NCI-H2227 treated with DMSO at 0.1 percent for 48 hours (cell line): ENCODE measurements at places on chromosomes 5 and 9.

DNA sequence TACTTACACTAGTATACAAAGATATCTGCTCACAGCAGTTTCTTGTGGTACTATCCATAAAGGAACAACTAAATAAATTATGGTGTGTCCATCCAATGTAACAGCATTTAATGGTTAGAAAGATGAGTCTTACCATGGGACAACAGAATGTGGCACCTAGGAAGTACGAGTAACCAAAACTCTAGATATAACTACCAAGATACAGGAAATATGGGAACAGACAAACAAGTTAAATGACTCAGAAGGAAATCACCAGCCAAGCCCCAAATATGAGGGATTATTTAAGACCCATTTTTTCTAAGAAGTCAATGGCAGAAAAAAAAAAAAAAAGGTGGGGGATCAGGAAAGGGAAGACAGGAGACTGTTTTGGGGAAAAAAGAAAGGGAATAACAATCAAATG, 294.8 kb downstream of the PRELID2 start:
- no peak for DNase-seq

DNA sequence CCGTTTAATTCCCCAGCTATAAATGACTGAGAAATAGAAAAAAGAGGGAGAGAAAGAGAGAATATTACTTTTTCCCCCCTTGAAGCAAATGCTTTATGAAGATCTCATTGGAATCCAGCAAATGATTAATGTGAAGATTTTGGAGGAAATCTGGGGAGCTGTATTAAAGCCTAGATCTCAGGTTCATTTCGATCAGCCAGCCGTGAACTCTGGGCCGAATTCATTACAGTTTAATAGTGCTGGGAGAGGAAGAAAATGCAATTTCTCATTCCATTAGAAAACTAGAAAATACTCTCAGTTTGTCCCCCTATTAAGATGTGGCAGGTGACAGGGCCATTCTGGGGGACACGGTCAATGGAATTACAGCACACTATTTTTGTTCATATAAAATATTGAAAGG, 4.8 kb downstream of the OTP start:
- DNase-seq: no peak

GRCh38 chr9:571066-571465, 270.4 kb upstream of the DMRT1 start:
- no peak for DNase-seq

DNA sequence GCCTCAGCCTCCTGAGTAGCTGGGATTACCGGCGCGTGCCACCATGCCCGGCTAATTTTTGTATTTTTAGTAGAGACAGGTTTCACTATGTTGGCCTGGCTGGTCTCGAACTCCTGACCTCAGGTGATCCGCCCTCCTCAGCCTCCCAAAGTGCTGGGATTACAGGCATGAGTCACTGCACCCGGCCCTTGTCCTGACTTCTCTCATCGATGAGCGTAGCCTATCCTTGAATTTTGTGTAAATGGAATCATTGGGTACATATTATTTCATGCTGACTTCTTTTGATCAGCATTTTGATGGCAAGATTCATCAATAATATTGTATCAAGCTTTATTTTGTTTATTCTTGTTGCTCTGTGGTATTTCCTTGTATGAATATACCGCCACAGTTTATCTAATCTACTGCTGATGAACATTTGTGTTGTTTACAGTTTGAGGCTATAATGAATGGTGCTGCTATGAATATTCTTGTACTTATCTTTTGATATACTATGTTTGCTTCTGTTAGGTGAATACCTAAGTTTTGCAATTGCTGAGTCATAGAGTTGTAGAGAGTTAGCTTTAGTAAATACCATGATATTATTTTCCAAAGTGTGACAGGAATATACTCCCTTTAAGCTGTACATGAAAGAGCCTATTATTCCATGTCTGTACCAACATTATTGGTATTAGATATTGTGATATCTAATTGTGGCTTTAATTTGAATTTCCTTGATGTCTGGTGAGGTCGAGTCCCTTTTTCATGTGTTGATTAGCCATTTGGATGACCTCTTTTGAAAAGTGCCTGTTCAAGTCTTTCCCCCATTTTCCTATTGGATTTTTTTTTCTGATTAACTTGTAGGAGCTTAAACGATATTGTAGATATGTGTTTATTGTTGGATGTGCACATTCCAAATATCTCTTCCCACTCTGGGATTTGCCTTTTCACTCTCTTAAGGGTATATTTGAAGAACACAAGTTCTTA, 107.5 kb downstream of the RGS3 start:
- no peak for DNase-seq

- no peak for DNase-seq
Measured at GRCh38 chr9:93569621-93570174, 6.7 kb upstream of the PHF2 start.

- no peak for DNase-seq
Measured at GRCh38 chr5:39202597-39203274, 16.6 kb downstream of the FYB1 start.

GRCh38 chr5:133844836-133845235, 123.6 kb downstream of the C5orf15 start:
- DNase-seq: no peak

DNA sequence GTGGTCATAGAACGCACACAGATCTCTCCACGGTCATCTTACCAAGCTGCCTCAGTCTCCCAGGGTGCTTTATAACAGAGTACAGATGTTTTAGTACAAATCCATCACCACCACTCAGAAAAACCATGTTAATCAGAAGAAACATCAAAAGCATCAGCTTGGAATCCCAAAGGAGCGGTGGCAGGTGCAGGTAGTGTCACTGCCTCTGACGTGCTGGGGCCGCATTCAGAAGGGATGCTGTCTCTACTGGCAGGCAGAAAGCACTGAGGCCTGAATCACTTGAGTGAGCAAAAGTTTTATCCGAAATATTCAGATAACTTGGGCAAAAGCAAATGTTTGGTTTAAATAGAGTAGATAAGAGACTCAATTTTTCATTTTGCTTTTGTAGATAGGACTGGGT, 448.4 kb upstream of the ZNF608 start:
- DNase-seq: no peak

DNA sequence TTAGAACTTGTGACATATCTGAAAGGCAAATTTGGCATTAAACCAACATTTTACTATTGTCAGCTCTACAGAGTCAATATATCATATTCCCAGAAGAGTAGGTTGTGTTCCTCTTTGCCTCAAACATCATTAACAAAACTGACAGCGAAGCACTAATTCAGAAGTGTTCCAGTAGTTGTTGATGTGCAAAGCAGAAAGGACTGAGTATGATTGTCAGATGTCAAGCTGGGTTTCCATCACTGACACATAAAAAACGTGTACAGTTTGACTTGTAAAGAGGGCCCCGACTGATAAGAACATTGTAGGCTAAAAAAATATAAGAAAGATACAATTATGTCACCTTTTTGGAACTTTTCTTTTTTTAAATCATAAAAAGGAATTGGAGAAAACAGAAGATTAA, 101.5 kb upstream of the ZNF608 start:
- DNase-seq: no peak

- DNase-seq: no peak
Measured at GRCh38 chr9:21825637-21826036, 23.2 kb downstream of the MTAP start.

DNA sequence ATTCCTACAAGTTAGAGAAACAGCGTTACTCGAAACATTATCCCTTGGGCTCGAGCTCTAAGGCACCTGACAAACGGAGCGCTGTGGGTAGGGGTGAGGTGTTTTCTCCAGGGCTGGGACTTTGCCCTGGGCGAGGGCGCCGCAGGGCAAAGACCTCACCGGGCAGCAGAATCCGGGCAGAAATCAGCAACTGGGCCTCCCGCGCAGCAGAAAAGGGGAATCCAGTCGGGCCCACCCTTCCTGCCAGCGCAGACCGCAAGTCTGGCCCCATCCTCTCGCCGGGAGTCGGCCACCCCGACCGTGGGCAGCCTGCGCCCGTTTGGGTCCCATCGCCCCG, 430 bp upstream of the MSH3 start:
- no peak for DNase-seq

- DNase-seq: peak; percentile 37
Measured at GRCh38 chr5:57221049-57221568, 47.2 kb downstream of the GPBP1 start.

GRCh38 chr5:176779537-176779936, 30.8 kb upstream of the UNC5A start:
- no peak for DNase-seq

DNA sequence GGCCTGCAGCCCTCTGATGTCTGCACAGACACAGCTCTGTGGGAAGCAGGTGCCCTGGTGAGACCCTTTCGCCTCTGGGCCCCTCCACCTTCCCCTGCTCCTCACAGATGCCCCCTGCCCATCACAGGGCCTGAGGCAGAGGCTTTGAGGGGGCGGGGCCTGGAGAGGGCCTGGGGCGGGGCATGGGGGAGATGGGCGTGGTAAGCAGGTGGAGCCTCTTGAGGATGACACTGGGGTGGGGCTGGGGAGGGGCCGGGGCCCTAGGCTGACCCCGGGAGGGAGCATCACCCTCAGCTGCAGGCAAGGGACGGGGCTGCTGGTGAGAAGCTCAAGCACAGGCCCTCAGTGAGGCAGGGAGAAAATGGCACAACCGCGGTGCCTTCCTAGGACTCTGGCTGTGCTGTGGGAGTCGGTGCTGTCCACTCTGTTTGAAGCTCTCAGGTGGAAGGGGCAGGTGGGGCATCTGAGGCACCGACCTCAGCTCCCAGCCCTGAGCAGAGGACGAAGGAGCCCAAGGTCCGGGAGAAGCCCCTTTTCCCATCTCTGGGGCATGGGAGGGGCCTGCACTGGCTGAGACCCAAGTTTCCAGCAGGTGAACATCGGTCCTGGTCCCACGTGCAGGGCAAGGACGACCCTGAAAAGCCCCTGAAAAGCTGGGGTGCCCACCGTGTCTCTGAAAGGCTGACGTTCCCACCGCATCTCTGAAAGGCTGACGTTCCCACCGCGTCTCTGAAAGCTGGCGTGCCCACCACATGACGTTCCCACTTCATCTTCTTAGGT, 17.5 kb upstream of the SLC9A3 start:
- no peak for DNase-seq

- DNase-seq: no peak
Measured at GRCh38 chr9:10983251-10983650, 370.4 kb upstream of the PTPRD start.

DNA sequence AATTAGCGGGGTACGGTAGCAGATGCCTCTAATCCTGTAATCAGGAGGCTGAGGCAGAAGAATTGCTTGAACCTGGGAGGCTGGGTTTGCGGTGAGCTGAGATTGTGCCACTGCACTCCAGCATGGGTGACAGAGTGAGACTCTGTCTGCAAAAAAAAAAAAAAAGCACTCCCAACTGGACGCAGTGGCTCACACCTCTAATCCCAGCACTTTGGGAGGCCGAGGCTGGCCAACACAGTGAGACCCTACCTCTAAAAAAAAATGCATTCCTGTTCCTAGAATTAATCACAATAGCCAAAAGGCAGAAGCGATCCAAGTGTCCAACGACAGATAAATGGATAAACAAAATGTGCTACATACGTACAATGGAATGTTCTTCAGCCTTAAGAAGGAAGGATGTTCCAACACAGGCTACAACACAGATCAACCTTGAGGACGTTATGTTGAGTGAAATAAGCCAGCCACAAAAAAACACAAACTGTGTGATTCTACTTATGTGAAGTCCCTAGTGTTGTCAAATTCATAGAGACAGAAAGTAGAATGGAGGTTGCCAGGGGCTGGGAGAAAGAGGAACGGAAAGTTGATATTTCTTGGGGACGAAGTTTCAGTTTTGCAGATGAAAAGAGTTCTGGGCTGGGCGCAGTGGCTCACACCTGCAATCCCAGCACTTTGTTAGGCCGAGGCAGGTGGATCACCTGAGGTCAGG, 13.8 kb downstream of the FAM78A start:
- no peak for DNase-seq

GRCh38 chr5:72018143-72018803, 89.0 kb upstream of the MAP1B start:
- DNase-seq: no peak

DNA sequence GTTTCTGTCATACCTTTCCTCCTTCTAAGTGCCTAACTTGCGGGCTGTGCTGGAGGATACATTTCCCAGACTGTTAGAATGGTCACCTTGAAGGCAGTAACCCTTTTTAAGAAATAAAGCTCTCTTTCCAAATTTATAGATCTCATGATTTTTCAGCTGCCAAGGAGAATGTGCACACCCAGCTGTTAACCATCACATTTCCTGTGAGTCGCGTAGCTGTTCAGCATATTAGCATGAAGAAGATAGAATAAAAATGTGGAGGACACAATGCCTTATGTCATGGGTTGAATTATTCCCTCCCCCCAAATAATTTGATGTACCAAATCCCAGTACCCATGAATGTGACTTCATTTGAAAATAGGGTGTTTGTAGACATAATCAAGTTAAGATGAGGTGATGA, 729.4 kb downstream of the MTRR start:
- DNase-seq: no peak

- DNase-seq: no peak
Measured at GRCh38 chr9:133429214-133429613, 7.0 kb downstream of the ADAMTS13 start.

GRCh38 chr9:23088932-23089364, 642.3 kb downstream of the DMRTA1 start:
- no peak for DNase-seq

GRCh38 chr9:123356851-123357742, 1.1 kb downstream of the CRB2 start:
- no peak for DNase-seq
